ENCODE measurements at places on chromosomes 3 and 15.

- DNase-seq = no peak
These were observed 11.3 kb downstream of the PRKCI start for GRCh38 chr3:170233530-170233929.

- no peak for DNase-seq
These were observed 56.7 kb upstream of the DGKG start for GRCh38 chr3:186418671-186419145.

GRCh38 chr3:169405076-169405475 is 258.4 kb downstream of the MECOM start:
- no peak for DNase-seq

DNA sequence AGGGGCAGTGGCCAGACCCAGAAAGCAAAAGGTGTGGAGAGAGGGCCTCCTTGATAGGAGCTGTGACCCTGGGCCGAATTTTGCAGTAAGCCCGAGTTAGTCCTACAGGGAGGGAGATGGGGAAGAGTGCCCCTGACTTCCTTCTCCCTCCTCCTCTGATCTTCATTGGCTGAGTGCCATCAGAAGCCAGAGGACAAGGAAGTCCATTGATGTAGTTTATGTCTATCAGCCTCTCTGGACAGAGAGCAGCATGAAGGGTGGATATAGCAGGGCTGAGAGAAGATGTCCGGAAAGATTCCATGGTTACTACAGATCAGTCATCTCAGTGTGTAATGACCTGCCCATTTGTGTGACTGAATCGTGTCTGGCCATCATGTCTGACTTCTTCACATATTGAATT is 102.5 kb upstream of the FAM3D start:
- no peak for DNase-seq

DNA sequence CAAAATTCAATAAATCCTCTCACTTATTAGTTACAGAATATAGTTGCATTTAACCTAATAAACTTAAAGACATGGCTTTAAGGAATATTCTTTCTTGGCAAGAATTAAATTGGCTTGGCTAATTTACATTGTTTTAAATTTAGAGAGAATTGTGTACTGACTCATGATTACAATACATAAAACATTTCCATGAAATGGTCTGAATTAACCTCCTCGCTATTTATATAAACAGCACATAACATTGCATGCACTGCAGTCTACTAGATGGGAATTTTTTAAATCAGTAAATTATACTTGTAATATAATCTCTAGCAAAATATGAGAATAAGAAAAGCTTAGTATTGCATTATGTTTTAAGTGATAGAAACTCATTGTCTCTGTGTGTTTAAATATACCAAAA is 268.9 kb downstream of the SHOX2 start:
- DNase-seq = no peak

GRCh38 chr3:24662449-24663345 is 168.0 kb upstream of the THRB start:
- no peak for DNase-seq

DNA sequence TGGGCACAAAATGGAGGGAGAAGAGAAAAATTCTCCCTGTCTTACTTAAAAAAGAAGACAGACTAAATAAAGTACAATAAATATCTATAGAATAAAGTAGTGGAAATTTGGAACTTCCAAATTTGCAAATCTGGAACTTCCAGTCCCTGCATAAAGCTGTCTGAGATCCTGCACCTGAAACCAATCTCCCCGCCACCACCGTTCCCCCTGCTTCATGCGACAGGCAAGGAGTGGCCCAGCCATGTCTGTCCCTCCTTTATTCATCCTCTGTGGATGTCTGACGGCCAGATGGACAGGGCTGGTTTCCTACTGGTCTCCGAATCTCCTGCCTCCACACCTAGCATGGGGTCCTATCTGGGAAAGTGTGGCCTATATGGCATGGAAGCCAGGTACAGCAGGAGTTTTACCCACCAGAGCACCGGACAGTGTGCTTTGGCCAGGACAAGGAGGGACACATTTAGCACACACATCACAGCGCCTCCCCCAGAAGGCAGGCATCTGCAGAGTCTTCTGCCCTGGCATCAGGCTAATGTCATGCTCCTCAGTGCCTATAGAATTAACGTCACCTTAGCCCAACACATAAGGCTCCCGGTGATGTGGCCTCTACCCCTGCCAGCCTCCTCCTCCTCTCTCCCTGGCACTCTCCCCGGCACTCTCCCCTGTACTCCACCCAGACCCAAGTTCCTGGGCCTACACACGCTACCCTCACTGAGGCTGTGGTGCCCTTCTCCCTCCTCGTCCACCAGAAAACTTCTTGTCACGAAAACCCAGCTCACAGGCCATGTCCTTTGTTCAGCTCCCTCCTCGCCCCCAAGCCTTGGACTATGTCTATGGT is 170.8 kb downstream of the XXYLT1 start:
- DNase-seq = no peak

- no peak for DNase-seq
These were observed 35.7 kb downstream of the MECOM start for GRCh38 chr3:169627789-169628188.

- no peak for DNase-seq
These were observed 108.4 kb upstream of the ZNF385D start for GRCh38 chr3:21859124-21860081.

- DNase-seq = no peak
These were observed 84.4 kb upstream of the C2CD4B start for GRCh38 chr15:62249501-62249900.

- DNase-seq = no peak
These were observed 364.4 kb upstream of the MCTP2 start for GRCh38 chr15:93866948-93867347.

DNA sequence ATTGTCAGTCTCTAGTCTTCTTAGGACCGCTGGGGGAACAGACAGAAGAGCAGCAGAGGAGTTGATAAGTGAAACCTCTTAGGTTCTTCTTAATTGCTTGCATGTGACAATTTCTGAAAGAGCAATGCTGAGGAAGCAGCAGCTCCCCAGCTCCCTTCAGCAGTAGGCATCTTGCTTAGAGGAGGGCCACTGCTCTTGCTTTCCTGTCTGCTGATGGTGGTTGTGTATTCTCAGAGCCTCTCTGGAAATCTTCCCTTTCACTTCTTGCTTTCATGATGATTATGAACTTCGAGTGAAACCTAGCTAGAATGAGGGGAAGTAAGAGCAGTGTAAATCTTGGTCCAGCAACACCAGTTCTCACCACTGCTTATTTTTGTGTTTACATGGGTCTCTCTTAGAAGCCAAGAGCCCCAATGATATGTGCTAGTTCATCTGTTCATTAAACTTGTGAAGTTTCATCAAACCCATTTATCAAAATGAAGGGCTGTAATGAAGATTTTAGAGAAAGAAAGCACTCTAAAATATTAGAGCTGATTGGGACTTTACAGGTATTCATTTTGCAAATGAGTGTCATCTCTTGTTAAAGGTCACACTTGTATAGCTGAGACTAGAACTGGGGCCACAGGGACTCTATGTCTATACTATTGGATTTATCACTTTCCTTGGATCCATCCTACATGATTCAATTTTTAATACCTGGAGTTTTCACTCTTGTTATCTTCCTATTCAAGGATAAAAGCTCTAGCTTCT is 246.7 kb downstream of the LPP start:
- DNase-seq = peak; percentile 75

GRCh38 chr15:36844534-36844998 is 255.8 kb downstream of the MEIS2 start:
- no peak for DNase-seq

GRCh38 chr3:111412656-111413055 is 129.3 kb upstream of the CD96 start:
- no peak for DNase-seq

GRCh38 chr3:161215185-161215584 is 5.9 kb upstream of the NMD3 start:
- no peak for DNase-seq

GRCh38 chr15:84657748-84658079 is 285 bp downstream of the NMB start:
- no peak for DNase-seq

GRCh38 chr3:108036984-108037741 is 53.7 kb downstream of the CD47 start:
- DNase-seq = no peak

GRCh38 chr3:125351152-125351551 is 24.0 kb downstream of the ZNF148 start:
- no peak for DNase-seq

DNA sequence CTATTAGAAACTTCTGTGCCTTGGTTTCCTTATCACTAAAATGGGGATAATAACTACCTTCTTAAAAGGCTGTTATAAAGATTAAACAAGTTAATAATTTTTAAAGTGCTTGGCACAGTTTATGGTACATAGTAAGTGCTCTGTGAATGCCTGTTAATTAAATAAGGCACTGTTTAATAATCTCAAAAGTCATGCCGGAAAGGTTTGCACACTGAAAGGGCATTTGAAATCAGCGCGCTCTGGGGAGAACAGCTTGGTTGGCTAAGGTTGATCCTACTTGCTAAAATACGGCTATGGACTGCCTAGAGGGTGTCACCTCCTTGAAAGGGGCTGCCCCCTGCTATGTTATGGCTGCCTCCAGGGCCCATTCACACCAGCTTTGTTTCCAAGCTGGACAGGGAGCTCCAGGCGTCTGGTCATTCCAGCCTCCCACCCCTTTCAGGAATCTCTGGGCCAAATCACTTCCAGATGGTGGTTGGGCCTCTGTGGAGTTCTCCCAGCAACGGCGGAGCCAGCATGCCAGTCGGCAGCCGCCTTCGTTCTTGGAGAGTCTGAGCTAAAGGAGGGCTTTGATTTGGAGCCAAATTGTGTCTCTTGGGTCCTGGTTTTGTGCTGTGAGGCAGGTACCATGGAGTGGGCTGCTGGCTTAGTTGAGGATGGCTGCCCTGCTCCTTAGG is 5.9 kb downstream of the FLNB start:
- no peak for DNase-seq

DNA sequence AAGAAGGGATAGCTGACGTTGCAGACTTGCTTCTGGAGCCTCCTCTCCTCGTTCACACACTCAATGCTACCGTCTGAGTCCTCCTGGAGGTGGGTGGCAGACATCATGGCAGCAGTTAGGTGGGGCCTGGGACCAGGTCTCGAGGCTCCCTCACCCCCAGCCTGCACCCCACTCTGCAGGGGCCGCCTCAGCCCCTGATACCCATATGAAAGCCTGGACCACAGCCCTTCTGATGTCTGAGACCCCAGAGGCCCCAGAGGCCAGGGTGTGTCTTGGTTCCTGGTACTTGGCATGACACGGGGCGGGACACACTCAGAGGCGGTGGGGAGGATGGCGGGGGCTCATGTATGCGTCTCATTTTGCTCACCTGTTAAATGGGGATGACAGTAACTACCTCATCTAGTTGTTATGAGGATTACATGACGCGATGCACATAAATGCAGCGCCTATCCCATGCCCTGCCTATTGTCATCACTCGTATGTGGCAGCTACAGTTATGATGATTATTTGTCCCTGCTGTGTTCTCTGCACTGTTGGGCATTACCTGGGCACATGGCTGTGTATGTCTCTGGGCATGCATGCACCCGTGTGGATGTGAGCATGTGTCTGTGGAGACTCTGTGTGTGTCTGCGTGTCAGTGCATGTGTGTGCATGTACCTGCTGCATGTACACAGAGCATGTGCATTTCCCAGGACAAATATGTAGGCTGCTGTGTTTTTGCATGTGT is 39.9 kb downstream of the FEM1B start:
- no peak for DNase-seq

- no peak for DNase-seq
These were observed 62.8 kb downstream of the MECOM start for GRCh38 chr3:169600732-169601131.

GRCh38 chr3:114874522-114874971 is 272.5 kb downstream of the ZBTB20 start:
- DNase-seq = no peak

GRCh38 chr3:126142652-126143051 is 37.7 kb downstream of the ALDH1L1 start:
- no peak for DNase-seq

GRCh38 chr3:154121701-154122551 is 736 bp downstream of the ARHGEF26 start:
- DNase-seq = peak; percentile 25

- DNase-seq = peak; percentile 32
These were observed 43.4 kb downstream of the HCN4 start for GRCh38 chr15:73325191-73325861.

DNA sequence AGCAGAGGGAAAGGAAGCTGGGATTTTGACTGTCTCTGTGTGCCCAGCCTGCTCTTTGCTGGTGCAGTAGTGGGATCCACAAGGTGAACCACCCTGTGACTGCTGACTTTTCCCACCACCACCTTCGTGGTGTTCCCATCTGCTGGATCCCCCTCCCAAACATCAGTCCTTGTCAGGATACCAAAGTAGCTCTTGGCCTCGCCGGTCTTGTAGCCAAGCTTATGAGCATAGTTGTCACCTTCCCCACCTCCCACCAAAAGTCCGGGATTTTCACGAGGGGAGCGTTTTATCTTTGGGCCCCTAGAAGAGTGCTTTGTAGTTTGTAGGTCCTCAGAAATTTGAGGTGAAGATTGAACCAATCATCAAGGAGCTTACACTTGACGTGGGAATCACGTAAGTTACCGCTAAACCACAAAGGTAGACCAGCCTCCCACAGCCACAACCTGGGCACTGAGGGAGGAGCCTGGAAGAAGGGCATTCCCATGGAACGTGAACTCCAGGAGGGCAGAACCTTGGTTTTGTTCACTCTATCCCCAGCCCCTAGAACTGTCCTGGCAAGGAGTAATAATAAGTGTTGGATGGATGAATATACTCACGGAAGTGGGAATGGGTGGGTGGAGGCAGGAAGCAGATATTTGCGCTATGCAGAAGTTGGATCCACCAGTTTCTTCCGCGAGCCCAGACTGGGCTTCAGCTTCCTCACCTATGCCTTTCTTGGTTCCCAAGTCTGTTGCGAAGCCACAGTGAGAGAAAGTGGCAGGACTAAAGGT is 814 bp upstream of the TEX264 start:
- no peak for DNase-seq
